Calu3 (cell line): ENCODE measurements at places on chromosomes 2 and 18.

- DNase-seq, result no peak
Measured at GRCh38 chr2:136363900-136364299, 246.0 kb upstream of the CXCR4 start.

- DNase-seq, result no peak
Measured at GRCh38 chr2:53477517-53477916, 290.1 kb upstream of the CHAC2 start.

- DNase-seq, result no peak
Measured at GRCh38 chr2:98029718-98030222, 34.0 kb upstream of the TMEM131 start.

DNA sequence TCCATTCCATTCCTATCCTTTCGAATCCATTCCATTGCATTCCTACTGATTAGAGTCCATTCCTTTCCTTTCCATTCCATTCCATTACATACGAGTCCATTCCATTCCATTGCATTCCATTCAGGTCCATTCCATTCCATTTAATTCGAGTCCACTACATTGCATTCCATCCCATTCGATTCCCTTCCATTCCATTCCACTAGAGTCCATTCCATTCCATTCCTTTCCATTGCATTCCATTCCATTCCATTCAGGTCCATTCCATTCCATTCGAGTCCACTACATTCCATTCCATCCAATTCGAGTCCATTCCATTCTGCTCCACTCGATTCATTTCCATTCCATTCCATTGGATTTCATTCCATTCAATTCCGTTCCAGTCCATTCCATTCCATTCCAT, 1133.6 kb downstream of the RPIA start:
- no peak for DNase-seq

DNA sequence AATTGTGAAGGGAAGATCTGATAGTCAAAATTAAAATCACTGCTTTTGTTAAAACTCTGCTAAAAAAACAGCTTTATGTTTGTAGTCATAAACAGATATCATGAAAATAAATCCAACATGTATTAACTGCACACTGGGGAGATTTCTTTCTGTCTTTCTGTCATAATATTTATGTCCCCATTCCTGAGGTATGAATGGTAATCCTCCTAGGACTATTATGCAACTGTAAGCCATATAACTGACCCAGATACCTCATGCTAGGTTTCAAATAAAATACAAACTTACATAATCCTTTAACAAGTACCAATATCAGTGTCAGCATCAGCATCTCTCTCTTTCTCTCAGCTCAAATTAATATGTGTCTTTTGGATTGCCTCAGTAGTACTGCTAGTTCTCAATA, 18.2 kb downstream of the IFIH1 start:
- no peak for DNase-seq
